Epithelial cell of umbilical artery (primary cell): ENCODE measurements at places on chromosomes 3 and 15. TPM values are rescaled to one million over a fixed set of nuclear protein-coding genes. Genes with fewer than 3 reads are reported as not detected.

Gene PTH1R
- 0.97 and 1.5 TPM in 2 replicates for total RNA-seq

Gene TMEM40
- 0.15 TPM in 1 of 2 replicates, not detected in the other for total RNA-seq

Gene CHMP2B
- 24.7 and 27.4 TPM in 2 replicates for total RNA-seq

Gene ANKUB1
- total RNA-seq, result 0.32 TPM in 1 of 2 replicates, not detected in the other

Gene CD47
- 66.9 and 134 TPM in 2 replicates for total RNA-seq

Gene ABI3BP
- total RNA-seq, result 8.1 and 54.3 TPM in 2 replicates

Gene C3orf20
- total RNA-seq, result not detected in 2 replicates

Gene SLC38A3
- under 0.01 TPM in 1 of 2 replicates, not detected in the other for total RNA-seq

Gene P3H2
- under 0.01 and 0.61 TPM in 2 replicates for total RNA-seq
